ENCODE measurements at places on chromosomes 6 and 20. TPM values are rescaled to one million over a fixed set of nuclear protein-coding genes. Genes with fewer than 3 reads are reported as not detected.

Gene BTBD3
- total RNA-seq, result 20.2 TPM

Gene POM121L2
- total RNA-seq, result not detected

DNA sequence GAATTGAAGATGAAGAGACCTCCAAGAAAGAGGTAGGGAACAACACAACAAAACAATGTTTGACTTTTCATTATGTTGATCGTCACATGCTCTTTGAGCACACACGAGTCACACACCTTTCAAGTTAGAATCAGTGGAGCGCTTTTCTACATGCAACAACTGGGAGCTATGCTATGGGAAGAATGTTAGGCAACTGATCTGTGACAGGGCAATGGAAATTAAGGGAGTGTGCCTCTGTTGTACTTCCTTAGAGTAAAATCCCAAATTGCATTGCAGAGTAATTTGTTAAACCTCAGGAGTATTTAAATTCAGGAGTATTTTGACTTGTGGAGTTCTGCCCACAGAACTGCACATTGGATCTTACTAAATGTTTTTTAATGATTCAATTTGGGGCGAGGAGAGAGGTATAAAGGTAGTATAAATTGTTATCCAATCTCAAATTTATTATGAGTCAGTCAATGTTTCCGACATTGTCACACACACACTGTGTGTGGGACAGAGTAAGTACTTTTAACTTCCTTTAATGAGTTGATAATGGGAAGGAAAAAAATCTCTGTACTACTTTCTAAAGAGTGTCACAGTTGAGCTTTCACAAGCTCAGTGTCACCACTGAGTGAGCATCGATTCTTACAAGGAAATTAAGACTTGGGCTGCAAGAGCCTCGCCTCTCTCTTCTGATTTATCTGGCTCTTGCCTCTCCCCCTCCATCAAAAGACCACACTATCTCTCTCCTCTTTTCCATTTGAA lies 10.7 kb downstream of the GNAS start:
- no peak for DNase-seq

- no peak for DNase-seq
Observed at GRCh38 chr6:15962449-15962764, 166.5 kb upstream of the MYLIP start.

GRCh38 chr6:70166088-70166958 lies 136.6 kb downstream of the COL9A1 start:
- peak; percentile 16 for DNase-seq

DNA sequence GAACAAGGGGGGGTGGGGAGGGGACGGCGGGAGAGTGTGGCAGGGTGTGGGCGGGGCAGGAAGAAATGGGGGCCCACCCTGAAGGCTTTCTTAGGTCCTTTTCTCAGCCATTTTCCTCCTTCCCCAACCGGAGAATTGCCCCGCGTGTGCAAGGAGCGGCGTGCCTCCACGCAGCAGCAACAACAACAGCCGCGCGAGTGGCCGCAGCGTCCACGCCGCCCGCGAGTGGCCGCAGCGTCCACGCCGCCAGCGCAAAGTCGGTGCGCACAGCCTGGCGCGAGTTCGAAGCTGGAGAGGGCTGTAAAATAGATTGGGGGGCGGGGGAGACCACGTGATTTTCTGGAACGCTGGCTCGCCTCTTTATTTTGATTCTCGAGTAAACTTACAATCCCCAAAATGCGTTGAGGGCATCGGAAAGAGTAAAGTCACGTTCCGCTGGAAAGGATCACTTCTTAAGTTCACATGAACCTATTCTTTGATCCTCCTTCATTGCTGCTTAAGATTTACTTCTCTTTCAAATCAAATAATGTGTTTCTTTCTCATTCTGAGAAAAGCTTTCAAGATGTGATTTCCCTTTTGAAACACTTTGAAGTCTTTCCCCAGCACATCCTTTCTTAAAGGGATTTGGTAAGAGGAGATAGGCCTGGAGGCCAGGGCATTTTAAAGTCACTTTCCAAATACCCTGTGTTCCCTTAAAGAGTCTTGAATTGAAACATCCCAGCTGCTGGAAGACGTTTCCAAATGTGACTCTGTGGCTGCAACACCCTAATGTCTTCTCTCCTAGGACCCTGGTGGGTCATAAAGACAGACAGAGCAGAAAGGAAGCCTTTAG lies 66.7 kb upstream of the ZNF217 start:
- DNase-seq, result no peak

Gene BPIFB2
- total RNA-seq, result 0.15 TPM

GRCh38 chr20:56607061-56607704 lies 21.9 kb upstream of the TFAP2C start:
- DNase-seq, result no peak

Gene POFUT1
- total RNA-seq, result 34.5 TPM

Gene C6orf52
- total RNA-seq, result 3.9 TPM

DNA sequence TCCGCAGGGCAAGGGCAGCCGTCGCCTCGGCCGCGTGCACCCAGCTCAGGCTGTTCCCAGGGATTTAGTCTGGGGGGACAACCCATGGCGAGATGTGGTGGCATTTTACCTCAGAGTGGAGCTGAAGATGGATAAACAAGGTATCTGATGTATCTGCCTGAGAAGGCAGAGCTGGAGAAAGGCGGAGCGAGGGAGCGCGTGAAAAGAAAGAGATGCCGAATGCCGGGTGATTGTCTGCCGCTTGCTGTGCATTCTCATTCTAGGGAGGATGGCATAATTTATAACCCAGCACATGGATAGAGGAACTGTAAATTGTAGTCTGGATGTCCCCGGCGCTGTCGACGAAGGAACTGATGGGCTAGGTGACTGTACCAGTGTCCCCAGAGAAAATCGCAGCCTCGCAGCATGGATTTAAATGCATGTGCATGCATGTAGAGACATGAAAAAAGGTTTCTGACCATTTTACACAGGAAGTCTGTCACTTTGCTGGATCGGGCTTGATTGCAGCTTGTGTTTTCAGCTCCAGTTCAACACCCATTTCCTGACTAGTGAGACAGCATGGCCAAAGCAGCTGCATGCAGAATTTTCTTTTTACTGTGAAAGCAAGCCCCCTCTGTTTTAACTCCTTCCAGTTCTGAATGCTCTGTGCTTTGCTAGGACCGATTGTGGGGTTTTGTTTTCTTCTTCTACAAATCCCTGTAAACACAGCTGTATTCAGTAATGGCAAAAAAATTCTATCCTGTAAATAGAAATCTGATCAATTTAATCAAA lies 149.7 kb downstream of the PRL start:
- DNase-seq, result no peak

DNA sequence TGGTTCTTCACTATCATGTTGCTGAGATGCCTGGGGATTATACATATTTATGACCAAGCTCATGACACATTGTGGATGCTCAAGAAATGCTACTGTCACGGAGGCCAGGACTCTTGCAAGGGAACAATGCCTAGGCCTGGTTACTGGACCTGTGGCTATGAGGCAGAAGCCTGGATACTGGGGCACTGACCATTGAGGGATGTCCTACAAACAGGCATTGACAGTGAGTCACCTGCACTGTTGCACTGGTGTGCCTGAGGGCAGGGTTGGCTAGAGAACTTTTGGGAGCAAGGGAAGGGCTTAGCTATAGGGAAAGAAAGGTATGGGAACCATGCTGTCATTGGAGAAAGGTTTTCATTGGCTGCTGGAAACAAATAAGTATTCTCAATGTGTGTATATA lies 313.1 kb upstream of the SUPT3H start:
- DNase-seq, result no peak

DNA sequence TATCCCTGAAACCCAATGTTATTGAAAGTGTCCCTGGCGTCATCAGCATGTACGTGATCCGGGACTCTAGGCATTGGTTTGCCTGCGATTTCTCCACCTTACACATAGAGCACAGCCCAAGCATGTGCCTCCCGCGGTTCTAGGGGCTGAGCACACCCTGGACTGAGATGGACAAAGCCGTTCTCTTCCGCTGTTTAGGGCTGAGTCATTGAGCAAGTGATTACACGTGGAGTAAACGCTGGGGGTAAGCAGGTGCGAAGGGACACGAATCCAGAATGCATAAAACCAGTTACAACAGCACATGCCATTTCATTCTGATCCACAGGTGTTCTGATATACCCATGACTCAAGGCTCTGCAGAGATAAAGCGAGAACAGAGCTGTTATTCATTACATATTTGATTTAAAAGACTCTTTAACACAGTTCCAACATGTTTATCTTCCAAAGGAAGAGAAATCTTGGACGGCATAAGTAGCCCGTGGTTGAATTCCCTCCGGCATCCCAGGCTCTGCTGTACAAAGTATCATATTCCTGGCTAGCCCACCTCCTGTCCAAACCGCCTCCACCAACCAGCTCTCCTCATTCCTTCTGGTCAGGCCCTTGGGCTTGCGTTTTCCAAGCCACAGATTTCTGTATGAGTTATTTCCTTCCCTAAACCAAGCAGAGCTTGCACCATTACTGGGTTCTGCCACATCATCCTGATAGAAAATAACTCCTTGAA lies 36.1 kb upstream of the THBS2 start:
- no peak for DNase-seq

DNA sequence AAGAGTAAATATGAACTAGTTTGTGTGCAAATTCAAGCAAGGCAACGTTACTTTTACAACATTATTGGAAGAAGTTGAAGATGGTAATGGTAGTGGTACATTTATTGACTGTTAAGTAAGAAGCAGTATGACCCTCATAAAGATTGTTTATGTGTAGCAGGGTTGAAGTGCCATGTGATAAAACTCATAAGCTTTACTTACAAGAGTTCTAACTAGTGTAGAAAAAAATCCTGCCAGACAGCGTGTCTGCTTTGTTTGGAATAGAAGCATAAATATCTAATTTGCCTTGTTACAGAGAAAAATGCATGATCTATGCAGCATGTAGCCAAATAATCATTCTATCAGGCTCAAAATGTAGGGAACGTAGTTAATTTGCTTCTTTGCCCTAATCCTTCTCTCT lies 450.8 kb upstream of the SOX4 start:
- no peak for DNase-seq

DNA sequence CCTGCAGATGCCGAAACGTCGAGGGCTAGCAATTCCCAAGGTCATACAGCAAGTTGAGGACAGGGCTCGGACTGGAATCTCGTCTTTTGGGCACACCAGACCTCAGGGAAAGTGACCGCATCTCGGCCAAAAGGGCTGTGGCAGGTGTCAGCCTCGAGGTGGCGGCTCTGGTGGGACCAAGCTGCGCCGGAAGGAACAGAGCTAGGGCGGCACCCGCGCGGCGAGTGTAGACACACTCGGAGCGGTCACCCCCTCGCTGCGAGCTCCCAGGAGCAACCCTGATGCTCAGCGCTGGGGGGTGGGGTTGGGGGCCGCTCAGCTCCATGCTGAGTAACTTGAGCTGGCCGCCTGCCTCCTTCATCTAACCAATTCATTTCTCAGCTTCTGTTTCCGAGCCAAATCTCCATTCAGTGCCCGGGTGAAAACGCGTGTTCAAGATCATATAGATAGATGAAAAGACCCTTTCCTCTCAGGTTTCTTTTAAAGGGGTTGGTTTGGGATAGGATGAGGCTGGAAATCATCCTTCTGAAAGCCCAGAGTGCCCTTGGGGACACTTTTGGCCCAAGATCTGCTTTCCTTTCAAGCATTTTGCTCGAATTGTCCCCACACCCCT lies 2.2 kb upstream of the TUBB2B start:
- no peak for DNase-seq

DNA sequence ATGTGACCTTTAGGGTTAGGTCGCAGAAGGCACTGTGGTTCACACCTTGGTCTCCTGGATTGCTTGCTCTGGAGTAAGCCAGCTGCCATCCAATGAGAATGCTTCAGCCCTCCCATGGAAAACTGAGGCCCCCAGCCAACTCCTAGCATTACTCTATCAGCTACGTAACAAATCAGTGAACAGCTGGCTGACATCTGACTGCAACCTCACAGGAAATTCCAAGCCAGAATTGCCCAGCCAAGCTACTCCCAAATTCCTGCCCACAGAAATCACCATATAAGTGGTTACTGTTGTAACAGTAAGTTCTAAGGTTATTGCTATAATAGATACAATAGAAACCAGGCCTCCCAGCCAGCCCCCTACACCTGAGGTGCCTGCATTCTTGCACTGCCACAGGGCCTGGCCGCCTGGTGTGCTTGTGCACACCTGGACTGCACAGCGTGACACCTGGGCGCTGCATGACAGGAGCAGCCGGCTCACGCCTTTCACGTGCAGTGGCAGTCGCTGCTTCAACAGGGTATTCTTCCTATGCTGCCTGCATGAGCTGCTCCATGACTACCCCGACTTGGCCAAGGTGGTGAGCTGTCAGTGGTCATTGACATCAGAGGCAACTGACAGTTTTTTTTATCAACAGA lies 429.7 kb upstream of the RUNX2 start:
- no peak for DNase-seq

- DNase-seq, result no peak
Observed at GRCh38 chr20:59006864-59007664, at the start of gene CTSZ. TSS of gene CTSZ (minus strand) at chr20:59007254. CDS start at chr20:59007128, 126 bp downstream.

DNA sequence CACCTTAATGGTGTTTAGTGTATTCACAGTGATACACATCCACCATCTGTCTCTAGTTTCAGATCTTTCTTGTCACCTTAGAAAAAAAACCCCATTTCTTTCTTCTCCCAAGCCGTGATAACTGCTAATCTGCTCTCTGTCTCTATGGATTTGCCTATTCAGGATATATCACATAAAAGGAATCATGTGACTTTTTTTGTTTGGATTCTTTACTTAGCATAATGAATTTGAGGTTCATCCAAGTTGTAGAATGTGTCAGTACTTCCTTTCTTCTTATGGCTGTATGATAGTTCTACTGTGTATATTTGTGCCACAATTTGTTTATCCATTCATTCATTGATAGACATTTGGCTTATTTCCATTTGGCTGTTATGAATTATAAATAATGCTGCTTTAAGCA lies 57.1 kb downstream of the ITCH start:
- DNase-seq, result no peak

Gene HLA-A
- total RNA-seq, result 251 TPM

DNA sequence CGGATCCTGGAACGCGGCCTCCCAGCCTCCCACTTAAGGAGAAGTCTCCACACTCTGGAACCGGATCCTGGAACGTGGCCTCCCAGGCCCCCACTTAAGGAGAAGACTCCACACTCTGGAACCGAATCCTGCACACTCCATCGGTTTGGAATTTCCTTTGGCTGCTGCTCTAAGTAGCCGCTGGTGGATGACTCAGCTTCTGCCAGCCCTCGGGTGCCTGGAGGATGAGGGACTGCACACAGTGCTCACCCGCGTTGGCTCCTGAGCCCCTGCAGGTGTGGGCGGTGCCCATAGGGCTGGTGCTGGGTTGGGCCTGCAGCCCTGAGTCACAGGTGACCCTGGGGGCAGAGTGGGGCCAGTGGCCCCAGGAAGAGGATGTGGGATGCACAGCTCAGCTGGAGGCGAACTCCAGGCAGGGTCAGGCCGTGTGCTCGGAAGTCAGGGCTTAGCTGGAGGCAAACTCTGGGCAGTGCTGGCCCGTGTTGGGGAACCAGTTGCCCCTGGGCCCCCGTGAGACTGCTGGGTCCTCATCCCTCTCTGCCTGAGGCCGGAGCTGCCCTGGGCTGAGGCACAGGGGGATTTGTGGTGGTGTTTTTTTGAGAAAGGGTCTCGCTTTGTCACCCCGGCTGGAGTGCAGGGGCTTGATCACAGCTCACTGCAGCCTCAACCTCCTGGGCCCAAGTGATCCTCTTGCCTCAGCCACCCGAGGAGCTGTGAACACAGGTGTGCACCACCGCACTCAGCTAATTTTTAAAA lies 13.9 kb upstream of the TNFRSF6B start:
- peak; percentile 97 for DNase-seq
